Stimulated activated CD8-positive, alpha-beta memory T cell treated with anti-CD3 and anti-CD28 coated beads, Interleukin-4, amount 100 ng/mL, for 1 hour (primary cell): ENCODE measurements at places on chromosomes 13 and 19.

DNA sequence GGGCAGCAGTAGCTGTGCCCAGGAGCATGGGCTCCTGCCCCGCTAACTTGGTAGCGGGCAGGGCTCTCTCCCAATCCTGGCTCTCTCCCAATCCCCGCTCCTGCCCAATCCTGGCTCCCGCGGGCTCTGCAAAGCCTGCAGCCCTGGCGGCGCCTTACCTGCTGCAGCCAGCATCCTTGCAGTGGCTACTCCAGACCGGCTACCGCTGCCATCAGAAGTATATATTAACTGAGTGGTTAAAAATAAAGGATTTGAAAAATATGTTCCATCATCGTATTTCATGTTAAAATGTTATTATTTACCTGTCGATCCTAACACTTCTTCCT is 698.2 kb downstream of the SLITRK1 start:
- DNase-seq, result no peak

GRCh38 chr13:73462241-73462640 is 403.4 kb downstream of the KLF5 start:
- no peak for DNase-seq

DNA sequence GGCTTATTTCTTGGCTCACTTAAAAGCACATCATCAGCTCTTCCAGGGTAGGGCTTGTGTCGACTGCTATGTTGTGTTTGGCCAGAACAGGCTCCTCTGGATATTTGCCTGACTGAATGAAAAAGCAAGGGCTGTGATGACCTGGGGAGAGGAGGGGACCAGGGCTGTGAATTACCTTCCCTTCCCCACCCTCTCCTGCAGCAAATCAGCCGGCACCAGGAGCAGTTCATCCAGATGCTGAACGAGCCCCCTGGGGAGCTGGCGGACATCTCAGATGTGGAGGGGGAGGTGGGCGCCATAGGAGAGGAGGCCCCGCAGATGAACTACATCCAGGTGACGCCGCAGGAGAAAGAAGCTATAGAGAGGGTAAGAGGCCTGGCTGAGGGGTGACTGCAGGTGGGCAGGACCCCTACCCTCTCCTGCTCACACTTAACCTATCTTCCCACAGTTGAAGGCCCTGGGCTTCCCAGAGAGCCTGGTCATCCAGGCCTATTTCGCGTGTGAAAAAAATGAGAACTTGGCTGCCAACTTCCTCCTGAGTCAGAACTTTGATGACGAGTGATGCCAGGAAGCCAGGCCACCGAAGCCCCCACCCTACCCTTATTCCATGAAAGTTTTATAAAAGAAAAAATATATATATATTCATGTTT is 4.4 kb downstream of the GADD45GIP1 start:
- DNase-seq, result no peak

- DNase-seq, result no peak
These were observed 130.5 kb upstream of the RNF113B start for GRCh38 chr13:98307463-98308085.

DNA sequence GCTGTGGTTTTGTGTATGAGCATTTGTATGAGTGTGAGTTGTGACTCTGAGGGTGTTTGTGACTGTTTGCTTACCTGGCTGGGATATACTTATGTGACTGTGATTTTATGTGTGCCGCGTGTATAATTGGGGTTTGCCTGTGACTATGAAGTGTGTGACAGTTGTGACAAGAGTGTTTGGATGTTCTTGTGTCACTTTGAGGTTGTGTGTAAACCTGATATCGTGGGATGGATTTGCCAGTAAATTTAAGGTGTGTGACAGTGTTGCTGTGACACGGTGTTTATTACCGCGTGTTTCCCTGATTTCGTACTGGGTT is 442 bp downstream of the ZNF420 start:
- no peak for DNase-seq

- peak; percentile 73 for DNase-seq
These were observed 109.5 kb upstream of the DOCK9 start for GRCh38 chr13:99087098-99087953.

DNA sequence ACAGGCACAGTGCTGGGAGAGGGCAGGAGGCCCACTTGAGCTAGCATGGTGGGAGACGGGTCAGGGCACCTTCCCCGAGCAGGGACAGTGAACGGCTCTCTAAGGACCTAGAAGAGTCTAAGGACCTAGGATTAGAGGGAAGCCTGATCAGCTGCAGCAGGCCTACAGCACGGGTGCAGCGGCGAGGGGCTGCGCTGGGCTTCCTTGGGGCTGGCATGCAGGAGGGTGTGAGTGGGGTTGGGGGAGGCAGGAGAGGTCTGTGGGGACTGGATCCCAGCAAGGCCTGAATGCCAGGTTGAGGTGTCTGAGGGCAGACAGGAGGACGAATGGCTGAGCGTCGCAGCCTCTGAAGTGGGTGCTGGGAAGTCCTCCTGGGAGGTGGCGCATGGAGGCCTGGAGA is 3.6 kb downstream of the SCAF1 start:
- no peak for DNase-seq

- DNase-seq, result no peak
These were observed 1.9 kb downstream of the PTPRS start for GRCh38 chr19:5338656-5339197.

DNA sequence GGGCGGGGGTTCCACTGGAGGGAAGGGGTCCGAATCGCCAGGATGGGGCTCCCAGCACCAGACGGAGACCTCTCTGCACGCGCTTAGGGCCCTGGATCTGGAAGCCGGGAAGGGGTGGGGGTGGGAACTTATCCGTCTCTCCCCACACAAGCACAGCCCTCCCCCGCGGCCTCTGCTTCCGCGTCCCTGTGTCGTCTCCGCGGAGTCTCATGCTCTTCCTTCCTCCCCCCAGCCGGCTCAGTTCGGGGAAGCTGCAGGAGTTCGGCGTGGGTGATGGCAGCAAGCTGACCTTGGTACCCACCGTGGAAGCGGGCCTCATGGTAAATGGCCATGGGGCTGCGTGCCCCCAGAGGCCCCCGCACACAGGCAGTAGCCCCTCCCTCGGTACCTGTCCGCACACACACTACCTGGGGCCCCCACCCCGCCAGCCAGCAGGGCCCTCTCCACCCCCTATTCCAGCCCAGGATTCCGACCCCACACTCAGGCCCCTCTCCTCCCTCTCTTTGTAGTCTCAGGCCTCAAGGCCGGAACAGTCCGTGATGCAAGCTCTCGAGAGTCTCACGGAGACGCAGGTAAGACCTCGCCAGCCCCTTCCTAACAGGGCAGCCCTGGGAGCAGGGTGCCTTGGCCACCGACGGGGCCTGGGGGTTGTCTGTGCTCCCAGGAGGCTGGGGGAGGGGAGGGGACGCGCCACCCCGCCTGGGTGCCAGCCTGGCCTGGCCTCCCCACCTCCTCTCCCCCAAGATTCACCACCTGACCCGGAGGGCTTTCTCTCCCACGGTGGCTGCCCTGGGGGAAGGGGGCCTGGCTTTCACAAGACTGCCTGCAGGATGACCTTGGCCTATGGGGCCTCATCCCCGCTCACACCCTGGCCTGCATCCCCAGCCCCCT is 3.2 kb downstream of the MIDN start:
- DNase-seq, result no peak

- DNase-seq, result peak; percentile 49
These were observed 659 bp downstream of the ERF start for GRCh38 chr19:42254089-42254849.

- DNase-seq, result no peak
These were observed 1.3 kb downstream of the RHPN2 start for GRCh38 chr19:33063356-33063752.

GRCh38 chr19:54233941-54234340 is 8.6 kb downstream of the LILRA6 start:
- DNase-seq, result no peak

DNA sequence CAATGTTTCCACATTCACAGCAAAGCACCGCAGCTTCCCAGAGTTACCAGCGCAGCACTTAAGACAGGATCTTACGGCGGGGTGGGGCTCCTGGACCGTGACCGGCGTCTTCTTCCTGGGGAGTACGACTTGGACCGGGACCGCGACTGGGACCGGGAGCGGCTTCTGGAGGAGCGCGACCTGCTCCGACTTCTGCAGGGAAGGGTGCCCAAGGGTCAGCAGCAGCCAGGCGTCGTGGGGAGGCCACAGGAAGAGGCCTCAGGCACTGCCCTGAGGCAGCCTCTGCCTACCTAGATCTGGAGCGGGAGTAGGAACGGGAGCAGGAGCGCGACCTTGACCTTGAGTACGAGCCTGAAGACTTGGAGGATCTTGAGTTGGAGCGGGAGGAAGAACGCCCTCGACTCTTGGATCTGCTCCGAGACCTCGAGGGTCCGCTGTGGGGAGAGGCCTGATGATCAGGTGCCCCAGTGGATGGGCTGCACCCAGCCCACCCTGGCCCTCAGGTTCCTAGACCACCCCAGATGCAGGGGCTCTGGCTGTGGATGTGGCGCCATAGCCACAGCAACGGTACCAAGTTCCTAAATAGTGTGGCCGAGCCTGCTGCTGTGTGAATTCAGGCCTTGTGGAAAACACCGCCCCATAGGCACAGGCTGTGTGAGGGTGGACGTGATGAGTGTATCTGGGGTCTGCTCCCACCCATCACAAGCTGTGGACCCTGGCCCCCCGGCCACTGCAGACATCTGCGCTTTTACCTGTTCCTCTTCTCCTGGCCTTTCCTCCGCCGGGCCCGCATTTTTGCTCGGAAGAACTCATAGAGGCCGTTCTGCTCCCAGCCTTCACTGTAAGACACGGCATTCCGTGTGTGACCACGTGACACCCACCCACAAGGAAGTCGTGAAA is 21.9 kb downstream of the CHERP start:
- no peak for DNase-seq

DNA sequence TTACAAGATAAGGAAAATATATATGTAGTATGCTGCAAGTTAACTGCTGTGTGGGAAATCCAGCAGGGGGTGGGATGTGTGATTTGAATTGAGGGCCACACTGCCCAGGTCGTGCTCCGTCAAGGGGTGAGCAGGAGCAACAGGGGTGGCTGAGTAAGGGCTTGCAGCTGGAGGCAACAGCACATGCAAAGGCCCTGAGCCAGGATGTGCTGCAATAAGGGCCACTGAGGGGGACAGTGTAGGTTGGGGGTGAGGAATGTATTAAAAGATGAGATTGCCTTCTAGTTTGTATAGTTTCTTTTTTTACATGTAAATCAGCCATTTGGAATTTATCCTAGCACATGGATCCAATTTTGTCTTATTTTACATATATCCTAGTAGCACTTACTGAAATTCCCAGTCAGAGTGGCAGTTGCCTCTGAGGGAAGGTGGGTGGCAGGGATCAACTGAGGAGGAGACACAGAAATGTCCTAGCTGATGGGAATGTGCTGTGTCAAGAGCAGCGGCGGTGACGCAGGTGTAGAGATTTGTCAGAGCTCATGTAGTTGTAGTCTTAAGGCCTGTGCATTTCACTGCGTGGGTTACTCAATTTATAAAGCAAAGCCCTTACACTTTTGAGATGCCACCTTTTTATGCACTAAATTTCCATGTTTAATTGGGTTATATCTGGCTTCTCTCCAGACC is 5.4 kb upstream of the RBM42 start:
- DNase-seq, result no peak

GRCh38 chr19:13234518-13234917 is 84.3 kb downstream of the IER2 start:
- no peak for DNase-seq

- DNase-seq, result no peak
These were observed 49.3 kb downstream of the COL4A2 start for GRCh38 chr13:110356362-110356761.

DNA sequence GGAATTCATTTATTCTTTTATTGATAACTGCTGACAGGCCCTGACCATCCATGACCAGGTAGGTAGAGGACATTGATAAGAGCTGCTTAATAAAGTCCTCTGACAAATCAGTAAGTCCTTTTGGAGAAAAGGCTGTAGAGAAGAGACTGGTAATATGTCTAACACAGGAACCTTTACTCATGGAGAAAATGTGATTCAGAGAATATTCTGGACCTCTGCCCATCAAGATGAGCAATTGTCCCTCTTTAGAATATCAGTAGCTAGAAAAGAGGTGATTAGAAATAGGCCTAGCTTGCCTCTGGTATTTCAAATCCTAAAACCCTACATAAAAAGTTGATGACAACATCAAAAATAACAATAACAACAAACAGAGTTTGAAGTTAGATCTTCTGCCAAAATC is 642.3 kb downstream of the TBC1D4 start:
- no peak for DNase-seq

- DNase-seq, result no peak
These were observed 289.7 kb downstream of the SLITRK6 start for GRCh38 chr13:85509512-85509911.

DNA sequence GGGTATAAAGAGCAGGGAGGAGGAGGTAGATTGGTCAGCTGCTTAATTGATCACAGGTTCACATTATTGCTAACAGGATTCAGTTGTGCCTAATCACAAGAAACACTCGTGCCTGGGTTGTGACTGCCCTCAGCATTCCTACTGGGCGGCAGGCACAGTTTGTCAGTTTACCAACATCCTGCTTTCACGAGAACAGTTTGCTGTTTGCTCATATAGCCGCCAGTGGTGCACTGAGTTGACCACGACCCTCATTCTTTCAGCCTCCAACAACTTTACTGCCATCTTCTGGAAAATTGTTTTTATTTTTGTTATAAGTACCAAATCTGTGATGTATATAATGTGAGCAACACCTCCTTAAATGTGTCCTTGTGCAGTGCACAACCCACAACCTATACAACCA is 16.2 kb upstream of the IFT88 start:
- DNase-seq, result no peak

DNA sequence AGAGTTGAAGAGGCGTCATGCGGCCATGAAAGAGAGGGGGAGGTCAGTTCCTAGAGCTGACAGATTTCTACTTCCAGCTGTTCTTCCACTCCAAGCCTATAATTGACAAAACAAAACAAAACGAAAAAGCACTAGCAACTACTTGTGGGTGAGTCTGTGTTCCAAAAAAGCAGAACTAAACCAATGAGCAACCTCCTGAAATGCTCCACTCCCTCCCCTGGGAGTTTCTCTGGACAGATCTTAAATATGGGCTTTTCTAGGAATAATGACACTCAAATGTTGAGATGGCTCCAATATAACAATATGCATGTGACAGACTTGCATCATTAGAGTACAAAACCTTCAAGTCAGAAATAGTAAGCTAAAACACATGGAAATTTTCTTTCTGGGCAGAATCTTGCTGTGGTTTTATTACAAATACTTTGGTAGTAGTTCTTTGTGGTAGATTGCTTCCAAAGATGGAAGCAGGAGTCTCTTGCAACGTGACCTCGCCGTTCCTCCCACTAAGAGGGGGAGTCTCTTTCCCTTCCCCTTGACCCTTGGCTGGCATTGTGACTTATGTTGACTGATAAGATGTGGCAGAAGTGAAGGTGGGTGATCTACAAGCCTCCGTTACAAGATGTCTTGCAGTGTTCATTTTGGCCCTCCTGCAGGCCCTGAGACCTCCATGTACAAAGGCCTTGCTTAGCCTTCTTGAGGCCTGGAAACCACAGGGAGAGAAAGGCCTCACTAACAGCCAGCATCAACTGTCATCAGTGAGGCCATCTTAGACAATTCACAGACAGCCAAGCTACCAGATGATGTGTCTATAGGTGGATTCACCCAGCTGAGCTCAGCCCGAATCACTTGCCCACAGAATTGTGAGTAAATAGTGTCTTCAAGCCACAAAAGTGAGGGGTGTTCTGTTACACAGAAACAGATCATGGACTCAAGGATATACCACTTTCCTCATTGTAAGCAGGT is 173.1 kb upstream of the RFC3 start:
- DNase-seq, result no peak
